ENCODE measurements at places on chromosomes 1 and 21. TPM values are rescaled to one million over a fixed set of nuclear protein-coding genes. Genes with fewer than 3 reads are reported as not detected.

TRPM2 gene
- 13.8 TPM for total RNA-seq

CENPL gene
- 5.5 TPM for total RNA-seq

CALML6 gene
- total RNA-seq = 0.32 TPM

DNA sequence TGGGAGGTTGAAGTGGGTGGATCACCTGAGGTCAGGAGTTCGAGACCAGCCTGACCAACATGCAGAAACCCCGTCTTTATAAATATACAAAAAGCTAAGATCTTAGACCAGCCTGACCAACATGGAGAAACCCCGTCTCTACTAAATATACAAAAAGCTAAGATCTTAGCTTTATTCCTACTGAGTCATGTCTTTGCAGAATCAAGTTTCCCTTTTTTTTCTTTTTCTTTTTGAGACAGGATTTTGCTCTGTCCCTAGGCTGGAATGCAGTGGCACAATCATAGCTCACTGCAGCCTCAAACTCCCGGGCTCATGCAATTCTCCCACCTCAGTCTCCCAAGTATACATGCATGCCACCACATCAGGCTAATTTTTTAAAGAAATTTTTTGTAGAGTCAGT is 21.4 kb downstream of the KDM5B start:
- DNase-seq = no peak

DNA sequence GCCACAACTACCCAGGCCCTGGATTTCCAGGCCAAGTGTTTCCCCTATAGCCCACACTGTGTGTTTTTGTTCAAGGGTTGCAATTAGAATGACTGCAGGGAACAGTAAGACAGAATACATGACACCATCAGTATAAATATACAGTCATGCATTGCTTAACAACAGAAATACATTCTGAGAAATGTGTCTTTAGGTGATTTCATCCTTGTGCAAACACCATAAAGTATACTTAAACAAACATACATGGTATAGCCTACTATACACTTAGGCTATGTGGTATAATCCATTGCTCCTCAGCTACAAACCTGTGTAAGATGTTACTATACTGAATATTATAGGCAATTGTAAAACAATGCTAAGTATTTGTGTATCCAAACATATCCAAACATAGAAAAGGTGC is 7.5 kb upstream of the SLC44A5 start:
- DNase-seq = no peak
